ENCODE measurements at places on chromosomes 7 and 10.

DNA sequence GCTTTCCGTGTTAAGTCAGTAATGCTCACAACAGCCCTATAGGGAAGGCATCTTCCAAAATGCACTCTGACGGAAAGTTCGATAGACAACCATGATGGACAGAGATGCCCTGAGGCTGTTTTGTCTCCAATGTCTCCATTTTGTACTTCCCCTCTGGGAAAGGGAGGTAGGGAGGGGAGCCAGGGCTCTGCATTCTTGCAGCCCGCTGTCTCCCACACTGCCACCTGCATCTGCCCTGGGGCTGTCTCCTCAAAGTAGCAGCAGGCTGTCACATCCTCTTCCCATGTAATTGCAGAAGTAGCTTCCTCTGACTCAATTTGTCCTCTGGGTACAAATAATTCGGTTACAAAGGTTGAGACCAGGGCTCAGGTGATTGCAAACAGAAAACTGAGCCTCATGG, 131.4 kb downstream of the GPAM start:
- no peak for DNase-seq

- no peak for DNase-seq
These were observed 162.5 kb upstream of the CELF2 start for GRCh38 chr10:10855151-10855581.

DNA sequence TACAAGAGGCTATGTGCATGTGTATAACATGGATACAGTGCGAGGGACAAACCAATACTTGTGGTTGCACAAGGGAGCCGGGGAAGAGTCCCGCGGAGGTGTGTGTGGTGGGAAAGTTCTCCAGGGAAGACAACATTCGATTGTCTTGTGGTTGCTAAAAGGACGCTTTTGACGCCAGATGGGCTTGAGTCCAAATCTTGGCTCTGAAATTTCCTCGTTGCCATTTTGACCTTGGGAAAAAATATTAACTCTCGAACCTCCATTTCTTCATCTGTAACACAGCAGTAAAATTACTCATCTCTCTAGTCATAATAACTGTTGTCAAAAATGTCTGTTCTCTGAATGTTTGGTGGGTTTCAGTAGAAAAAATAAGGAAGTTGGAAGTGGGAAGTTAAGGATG, 16.5 kb downstream of the PLXDC2 start:
- no peak for DNase-seq

DNA sequence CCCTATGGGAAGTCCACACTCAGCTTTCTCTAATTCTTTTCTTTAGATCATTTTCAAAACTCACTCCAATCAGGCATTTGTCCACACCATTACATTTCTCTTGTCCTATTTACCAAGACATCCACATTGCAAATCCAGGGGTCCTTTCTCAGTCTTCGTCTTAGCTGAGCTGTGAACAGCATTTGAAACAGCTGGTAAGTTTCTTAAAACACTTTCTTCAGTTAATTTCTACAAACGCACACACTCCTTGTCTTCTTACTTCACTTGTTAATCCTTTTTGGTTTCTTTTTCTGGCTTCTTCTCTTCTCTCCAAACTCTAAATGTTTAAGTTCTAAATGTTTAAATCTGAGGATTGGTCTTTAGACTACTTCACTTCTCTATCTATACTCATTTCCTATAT, 769.3 kb downstream of the PHTF2 start:
- DNase-seq, result no peak

DNA sequence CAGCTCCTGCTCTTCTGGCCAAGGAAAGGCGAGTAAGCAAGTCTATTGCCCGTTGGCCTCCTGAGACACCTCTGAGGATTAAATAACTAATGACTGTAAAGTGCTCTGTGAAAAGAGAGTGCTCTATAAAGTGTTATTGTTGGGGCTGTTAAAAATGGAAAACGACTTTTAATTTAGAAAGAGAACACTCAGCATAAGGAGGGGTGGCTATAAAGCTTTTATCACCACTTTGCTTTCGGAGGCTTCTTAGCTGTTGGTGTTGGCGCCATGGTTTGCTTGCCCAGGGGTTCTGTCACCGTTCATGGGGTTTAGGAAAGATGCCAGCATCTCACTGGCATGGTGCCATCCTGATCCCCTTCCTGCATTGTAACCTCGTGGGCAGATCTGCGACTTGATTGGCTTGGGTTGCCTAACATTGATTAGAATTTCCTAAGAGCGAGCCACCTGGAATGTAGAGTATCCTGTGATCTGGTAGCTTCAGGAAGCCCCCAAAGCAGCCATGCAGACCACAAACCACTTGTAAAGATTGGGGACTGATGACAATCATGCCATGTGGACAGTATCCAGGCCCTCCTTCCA, 509.9 kb downstream of the LRMDA start:
- DNase-seq, result no peak

GRCh38 chr10:63477927-63478326, 12.2 kb upstream of the JMJD1C start:
- DNase-seq, result no peak

GRCh38 chr7:138142583-138143201, 66.4 kb downstream of the AKR1D1 start:
- no peak for DNase-seq

DNA sequence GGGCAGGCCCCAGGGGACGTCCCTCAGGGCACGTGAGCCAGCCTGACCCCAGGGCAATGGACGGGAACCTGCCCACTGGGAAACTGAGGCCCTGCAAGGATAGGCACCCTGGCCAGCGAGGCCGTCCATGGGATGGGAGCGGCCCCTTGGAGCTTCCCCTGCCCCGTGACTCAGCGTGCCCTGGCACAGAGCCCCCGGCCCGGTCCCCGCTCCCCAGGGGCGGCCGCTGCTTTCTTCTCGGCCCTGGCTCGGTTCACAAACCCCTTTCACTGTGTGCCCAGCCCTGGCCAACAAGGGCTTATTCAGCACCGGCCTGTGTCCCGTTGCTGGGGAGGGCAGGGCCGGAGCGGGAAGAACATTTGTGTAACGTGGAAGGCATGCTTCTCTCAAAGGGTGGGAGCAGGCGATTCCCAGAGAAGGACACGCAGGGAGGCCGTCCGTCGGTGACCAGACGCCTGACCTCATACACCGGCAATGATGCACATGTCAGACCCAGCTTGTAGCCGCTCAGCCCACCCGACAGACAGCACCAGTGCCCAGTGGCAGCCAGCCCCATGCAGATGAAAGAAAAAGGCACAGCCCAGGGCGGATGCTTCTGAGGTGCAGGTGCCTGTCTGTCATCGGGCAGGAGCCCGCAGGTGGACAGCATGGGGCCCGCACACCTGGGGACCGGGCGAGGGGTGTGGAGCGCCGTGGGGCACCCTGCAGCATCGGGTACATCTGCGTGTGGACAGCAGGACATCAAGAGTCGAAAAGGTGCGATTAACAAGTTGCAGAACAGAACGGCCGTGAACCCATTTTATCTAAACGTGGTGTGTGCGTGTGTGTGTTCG, 94.5 kb downstream of the PDGFA start:
- DNase-seq, result no peak

GRCh38 chr7:93883078-93883916, 7.3 kb downstream of the TFPI2 start:
- no peak for DNase-seq

DNA sequence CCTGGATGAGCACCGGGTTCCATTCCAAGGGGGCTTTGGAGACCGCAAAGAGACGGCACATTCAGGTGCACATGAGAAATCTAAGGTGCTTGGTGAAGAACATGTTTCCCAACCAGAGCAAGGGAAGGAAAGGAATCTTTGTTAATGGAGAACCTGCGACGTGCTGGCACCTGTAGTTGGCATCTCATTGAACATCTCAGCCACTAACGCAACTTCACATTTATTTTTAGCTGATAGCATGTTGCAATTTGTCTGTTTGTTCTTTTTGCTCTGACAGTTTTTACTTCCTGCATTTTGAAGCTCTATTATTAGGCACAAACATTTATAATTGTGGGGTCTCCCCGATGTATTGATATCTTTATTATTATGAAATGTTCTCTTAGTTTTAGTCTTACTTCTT, 316.7 kb downstream of the TCERG1L start:
- no peak for DNase-seq

All from stimulated activated CD8-positive, alpha-beta memory T cell treated with anti-CD3 and anti-CD28 coated beads, Interleukin-7, amount 100 ng/mL, for 1 hour (primary cell).